ENCODE measurements at places on chromosomes 6 and 20.

- DNase-seq, result no peak
These were observed 46.1 kb upstream of the PBOV1 start for GRCh38 chr6:138264372-138264880.

- peak; percentile 96 for DNase-seq
These were observed 113.9 kb downstream of the PRDM1 start for GRCh38 chr6:106199998-106200397.

DNA sequence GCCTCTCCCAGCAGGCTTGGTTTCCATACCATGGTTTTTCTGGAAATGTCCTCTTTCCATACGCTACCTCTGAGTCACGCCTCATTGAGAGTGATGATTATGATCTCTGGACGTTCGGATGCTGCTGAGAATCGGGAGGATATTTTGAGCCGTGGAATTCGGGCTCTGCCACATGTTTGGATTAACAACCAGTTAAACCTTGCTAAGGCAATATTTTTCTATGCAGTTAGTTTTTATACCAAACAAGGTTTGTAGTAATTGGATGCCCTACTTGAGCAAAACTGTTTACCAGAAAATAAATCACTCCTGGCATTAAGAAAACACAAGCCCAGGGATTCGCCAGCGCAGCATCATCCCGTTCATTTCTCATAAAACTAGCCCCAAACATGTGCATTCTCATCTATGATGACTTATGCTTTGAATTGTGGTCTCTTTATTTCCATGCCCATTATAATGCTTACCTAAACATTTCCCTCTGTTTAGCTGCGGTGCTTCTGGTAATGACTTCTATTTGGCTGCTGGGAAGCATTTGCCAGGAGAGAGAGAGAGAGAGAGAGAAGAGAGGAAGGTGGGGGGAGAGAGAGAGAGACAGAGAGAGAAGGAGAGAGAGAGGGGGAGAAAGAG, 198.9 kb downstream of the CLIC5 start:
- peak; percentile 47 for DNase-seq

- DNase-seq, result peak; percentile 66
These were observed 852 bp downstream of the GMNN start for GRCh38 chr6:24775520-24776058.

- DNase-seq, result no peak
These were observed 149.9 kb downstream of the RALGAPA2 start for GRCh38 chr20:20562507-20562906.

DNA sequence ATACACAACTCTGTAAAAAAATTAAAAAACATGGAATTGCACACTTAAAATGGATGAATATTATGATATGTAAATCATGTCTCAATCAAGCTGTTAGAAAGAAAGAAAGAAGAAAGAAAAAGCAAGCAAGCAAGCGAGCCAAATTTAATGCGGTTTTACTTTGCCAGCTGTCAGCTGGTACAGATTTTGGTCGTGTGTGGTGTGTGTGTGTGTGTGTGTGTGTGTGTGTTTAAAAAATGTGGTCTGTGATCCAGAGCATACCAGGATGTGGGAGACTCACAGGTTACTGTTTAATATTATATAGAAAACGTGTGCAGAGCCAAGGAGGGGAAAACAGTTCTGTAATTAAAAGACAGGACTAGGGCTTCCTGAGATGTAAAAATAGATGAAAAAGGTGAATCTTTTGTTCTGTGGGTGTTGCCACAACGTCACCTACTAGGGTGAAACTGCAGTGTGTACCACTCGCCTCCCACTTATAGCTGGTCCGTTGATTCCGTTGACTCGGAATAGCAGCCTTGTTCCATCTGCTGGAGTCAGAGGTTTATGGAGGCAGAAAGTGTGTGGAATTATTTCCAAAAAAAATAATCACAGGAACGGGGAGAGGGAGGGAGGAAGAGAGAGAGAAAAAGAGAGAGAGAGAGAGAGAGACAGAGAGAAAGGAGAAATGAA, 197.7 kb downstream of the BCAS1 start:
- no peak for DNase-seq

GRCh38 chr6:114327074-114327473, 15.7 kb downstream of the HS3ST5 start:
- no peak for DNase-seq

- DNase-seq, result no peak
These were observed 10.9 kb upstream of the SYNE1 start for GRCh38 chr6:152648105-152648504.

- DNase-seq, result no peak
These were observed 1.1 kb downstream of the PAX1 start for GRCh38 chr20:21706261-21707195.

DNA sequence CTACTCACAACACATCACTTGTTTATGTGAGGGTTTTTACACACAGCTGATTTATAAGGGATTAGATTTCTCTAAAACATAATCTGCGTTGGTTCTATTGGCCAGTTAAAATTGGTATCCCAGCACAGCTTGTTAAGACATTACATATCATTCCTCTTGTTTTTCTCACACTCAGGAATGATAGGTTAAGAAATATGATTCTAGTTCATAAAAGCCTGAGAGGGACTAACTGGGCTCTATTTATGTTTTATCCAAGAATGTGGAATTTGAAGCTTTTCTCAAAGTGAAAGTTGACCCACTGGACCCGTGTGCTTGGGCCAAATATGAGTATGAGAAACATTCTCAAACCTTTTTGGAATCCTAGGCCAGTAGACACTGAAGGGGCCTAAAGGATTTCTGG, 117.3 kb downstream of the TMEM170B start:
- DNase-seq, result peak; percentile 66

DNA sequence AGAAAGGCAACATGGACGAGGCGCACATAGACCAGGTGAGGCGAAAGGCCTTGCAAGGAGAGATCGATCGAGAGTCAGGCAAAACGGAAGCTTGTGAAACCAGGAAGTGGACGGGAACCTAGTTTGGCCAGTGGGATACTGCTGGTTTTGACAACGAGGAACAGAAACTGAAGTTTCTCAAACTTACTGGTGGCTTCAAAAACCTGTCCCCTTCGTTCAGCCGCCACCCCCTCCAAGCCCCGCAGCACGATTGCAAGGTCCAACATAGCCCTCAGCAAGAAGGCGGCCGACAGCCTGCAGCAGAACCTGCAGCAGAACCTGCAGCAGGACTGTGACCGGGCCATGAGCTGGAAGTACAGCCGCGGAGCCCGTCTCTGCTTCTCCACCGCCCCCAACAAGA, 238.0 kb downstream of the KHDC1L start:
- no peak for DNase-seq

GRCh38 chr6:107534571-107535141, 44.7 kb downstream of the SOBP start:
- no peak for DNase-seq

DNA sequence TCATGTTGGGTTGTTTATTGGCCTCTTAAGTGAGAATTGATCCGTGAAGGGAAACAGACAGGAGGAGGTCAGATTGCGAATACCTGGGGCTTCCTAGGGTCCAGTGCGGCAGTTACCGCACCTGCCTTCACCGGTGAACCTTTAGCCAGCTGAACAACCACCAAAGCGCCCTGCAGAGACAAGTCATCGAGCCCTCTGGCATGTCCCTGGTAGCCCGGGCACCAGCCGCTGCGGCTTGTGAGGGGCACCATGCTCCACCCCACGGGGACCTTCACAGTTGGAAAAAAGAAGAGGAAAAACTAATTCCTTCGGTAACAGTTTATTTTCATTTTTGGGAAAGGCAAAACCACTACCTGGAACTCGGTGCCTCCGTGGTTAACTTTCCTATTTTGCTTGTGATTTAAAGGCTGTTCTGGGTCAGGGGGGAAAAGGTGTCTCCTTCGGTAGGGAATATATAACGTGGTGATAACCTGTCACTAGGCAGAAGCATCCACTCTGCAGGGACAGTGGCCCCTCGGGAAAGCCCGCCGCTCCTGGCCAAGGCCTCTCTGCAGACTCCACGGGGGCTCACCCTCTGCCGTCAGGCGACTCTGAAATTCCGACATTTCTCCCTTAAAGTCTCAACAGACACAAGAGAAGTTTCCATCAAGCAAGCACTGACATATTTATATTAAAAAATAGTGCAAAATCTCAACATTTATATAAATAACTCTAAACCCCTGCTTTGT, 30.7 kb upstream of the ZBP1 start:
- no peak for DNase-seq

DNA sequence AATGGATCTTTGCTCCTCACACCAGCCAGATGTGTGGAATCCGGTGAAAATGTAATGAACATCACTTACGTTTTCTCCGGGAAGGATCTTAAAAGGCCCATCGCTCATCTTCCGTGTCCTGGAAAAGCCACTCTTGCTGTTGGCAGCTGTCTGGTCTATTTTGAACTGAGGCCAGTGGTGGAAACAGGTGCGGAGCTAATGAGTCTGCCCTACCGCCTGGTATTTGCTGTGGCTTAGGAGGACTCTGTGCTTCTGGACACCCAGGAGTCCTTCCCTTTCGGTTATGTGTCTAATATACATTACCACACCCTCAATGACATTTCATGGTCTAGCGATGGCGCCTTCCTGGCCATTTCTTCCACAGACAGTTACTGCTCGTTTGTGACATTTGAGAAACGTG, 264.2 kb upstream of the PREP start:
- DNase-seq, result no peak

DNA sequence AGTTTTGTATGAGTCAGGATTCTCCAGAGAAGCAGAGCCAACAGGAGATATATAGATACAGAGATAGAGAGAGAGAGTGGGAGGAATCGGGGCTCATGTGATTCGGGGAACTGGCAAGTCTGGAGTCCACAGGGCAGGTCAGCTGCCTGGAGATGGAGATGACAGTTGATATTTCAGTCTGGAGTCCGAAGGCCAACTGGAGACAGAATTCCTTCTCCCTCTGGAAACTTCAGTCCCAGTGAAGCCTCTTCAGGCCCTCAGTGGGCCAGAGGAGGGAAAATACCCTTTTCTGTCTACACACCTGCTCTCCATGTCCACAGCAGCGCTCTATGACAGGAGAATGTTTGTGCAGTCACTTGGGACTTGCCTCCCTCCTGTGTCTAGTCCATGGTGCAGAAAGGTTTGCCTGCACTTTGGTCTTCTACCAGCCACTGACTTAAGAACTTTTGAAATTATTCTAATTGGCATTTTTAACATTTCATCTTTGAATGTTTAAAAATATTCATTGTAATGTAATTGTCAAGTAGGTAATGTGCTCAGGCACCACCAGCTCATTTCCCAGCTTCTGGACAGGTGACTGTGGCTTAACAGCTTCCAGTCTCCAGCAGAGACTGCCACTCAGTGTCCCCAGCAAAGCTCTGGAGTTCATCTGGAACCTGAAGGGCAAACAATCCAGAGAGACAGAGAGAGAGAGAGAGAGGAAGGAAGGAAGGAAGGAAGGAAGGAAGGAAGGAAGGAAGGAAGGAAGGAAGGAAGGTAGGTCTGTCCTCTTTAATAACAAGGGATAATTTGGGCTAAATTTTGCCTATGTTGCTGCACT, 43.8 kb upstream of the AFDN start:
- DNase-seq, result no peak

- peak; percentile 7 for DNase-seq
These were observed 163.8 kb downstream of the MMUT start for GRCh38 chr6:49299279-49299678.

GRCh38 chr6:87722540-87723169, 20.6 kb upstream of the AKIRIN2 start:
- DNase-seq, result no peak

- DNase-seq, result peak; percentile 52
These were observed 15.2 kb upstream of the GUCA1A start for GRCh38 chr6:42158011-42158410.

GRCh38 chr6:37580176-37580955, 80.7 kb upstream of the CCDC167 start:
- DNase-seq, result peak; percentile 17

GRCh38 chr6:154352898-154353585, 3.6 kb downstream of the IPCEF1 start:
- DNase-seq, result no peak

DNA sequence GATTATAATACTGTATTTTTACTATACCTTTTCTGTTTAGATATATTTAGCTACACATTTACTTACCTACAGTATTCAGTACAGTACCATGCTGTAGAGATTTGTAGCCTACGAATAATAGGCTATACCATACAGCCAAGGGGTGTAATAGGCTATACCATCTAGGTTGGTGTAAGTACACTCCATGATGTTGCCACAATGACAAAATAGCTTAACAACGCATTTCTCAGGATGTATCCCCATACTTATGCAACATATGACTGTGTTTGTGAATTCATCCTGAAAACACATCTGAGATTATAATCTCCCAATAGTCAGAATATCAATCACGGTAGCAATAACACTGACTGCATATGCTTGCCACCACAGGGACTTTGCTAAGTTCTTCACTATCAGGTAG, 20.7 kb downstream of the B4GALT5 start:
- DNase-seq, result no peak

GRCh38 chr6:72218125-72218524, 331.8 kb downstream of the RIMS1 start:
- peak; percentile 40 for DNase-seq

DNA sequence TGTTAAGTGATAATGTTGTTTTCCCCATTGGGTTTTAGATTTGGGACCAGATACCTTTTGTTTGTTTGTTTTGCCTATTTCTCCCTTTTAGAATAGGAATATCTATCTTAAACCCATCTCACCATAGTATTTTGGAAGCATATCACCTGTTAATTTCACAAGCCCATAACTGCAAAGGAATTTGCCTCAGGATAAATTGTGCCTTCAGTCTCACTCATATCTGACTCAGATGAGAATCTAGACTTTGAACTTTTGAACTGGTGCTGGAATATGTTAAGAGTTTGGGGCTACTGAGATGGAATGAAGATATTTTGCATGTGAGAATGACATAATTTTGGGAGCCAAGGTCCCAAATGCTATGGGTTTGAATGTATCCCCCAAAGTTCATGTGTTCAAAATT, 607.4 kb downstream of the HACE1 start:
- no peak for DNase-seq

- no peak for DNase-seq
These were observed 6.7 kb upstream of the SSTR4 start for GRCh38 chr20:23028392-23028791.

DNA sequence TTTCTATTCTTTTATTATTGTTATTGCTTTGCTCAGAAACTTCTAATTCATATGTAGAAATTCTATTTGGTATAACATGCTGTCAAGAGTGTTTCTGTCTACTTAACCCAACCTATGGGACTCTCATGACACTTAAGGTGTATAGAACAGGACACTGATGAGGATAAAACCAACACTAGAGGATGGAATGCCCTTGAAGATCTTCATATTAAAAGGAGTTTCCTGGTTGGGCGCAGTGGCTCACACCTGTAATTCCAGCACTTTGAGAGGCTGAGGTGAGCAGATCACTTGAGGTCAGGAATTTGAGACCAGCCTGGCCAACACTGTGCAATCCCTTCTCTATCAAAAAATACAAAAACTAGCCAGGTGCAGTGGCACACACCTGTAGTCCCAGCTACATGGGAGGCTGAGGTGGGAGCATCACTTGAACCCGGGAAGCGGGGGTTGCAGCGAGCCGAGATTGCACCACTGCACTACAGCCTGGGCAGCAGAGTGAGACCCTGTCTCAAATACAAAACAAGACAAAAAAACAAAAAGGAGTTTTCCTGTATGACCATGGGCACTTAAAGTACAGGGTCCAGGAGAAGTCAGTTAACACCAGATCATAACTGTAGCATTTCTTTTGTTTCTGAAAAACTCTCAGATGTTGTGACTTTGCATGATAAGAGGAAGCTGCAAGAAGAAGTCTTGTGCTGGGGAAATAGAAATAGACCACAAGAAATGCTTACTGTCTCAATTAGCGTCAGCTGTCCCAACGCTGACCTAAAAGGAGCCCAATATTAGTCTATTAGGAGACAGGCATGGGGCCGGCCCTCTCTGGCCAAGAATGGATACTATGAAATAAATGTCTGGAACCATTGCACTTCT, 38.9 kb upstream of the CD2AP start:
- no peak for DNase-seq
